Esophagus (tissue), 2 donors: ENCODE measurements at places on chromosomes 5 and 9. TPM values are rescaled to one million over a fixed set of nuclear protein-coding genes. Genes with fewer than 3 reads are reported as not detected.

Gene LEAP2
- 0.73 TPM for polyA plus RNA-seq

Gene SCGB3A2
- polyA plus RNA-seq = not detected

Gene NUTM2G
- not detected for polyA plus RNA-seq

Gene FAXDC2
- polyA plus RNA-seq = 6.0 TPM

Gene PCDHA13
- polyA plus RNA-seq = not detected

Gene FSD1L
- polyA plus RNA-seq = 0.41 TPM

Gene FOXD4L4
- 0.02 TPM for polyA plus RNA-seq
